Activated T-cell treated with anti-CD3 and anti-CD28 coated beads, Interleukin-2, amount 50 U/mL, for 1 hour (primary cell): ENCODE measurements at places on chromosomes 3 and 15.
A peak's percentile ranks its signal among the peaks of the same experiment; 100 is the strongest.

DNA sequence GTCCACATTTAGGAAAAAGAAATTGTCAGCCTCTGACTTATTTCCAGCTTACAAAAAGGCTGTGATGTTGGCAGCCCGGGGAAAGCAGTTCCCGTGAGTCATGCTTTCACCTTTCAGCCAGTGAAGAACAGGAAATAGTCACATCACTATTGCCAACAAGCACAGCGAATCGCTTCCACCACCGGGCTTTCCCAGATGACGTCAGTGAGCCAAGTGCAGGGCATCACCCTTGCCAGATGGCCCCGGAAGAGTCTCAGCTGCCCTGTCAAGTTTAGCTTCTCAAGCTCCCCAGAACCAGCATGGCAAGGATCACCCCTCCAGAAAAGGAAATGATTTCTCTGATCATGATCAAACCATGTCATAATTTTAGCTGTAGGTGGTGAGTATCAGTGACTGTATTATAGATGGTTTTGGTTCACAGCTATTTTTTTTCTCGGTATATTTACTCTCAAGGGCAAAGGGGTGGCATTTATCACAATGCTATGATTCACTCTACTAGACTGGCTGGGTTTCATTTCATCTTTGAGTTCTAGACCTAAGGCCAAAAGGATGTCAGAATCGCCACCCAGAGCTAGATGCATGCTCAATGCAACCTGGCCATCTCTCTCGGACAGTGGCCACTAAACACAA, 32.9 kb downstream of the B3GNT5 start:
- peak; percentile 83 for DNase-seq

- DNase-seq = no peak
Observed at GRCh38 chr3:84165328-84165727, 793.5 kb upstream of the CADM2 start.

- DNase-seq = no peak
Observed at GRCh38 chr3:146160321-146160963, 542 bp downstream of the PLOD2 start.

DNA sequence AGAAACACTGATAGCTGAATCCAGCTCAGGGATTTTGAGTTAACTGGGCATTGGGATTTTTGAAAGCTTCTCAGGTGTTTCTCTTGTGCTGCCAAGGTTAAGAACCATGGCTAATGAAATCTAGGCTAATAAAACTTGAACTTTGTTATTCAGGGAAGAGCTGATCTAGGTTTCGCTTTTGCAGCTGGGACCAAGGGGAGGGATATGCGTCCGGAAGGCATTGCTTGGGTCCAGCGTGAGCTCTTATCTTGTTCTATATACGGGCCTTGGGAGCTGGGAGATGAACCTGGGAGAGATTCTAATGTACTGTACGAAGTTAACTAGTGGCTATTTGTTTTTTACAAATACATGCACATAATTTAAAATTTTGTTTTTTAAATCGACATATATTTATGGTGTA, 29.8 kb downstream of the ITPR1 start:
- DNase-seq = no peak

- DNase-seq = no peak
Observed at GRCh38 chr3:189629803-189630455, 1.3 kb upstream of the TP63 start.

DNA sequence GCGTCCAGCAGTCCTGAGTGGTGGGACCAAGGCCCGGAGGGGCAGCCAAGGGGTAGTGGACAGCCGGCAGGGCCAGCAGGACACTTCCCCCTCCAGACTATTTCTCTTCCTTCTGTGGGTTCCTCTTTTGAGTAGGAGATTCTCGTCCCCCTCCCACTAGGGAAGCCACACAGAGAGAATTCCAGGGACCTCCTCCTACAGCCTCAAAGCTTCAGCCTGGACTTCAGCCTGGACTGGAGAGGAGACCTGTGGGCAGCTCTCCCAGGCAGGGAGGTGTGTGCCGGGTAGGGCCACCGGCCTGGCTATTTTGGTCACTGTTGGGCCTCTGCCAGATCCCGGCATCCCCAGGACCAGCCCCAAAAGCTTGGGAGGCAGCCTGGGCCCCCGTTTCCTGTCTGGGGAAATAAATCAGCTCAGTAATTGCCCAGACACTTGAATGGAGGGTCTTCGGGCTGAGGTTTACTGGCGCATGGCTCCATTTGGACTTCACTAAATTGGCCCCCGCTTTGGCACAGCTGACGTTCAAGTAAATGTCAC, 1.3 kb downstream of the SLC6A6 start:
- no peak for DNase-seq

DNA sequence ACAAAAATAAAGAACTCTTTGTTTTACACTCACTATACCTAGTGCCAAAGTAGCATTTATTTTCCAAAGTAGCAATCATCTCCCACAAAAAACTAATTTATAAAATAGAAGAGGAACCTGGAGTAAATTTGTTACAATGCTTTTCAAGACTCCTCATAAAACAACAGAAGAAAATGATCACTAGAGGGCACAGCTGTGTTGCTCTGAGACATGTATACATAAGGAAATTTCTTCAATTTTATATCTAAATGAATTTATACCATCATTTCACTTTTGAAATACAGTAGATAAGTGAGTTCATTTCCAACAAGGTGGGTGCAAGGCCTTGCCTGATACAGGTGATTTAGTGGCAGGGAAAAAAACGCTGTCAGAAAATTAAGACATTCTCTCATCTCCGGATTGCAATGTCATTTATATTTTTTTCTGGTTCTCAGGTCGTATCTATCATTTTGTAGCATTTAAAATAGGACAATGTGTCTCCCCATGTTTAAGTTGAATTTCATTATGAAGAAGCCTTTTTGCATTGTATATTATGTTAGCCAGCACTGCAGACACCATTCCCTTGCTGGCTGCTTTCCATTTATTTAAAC, 25.3 kb upstream of the ARHGEF26 start:
- no peak for DNase-seq

GRCh38 chr3:138440596-138440995, 6.2 kb downstream of the ESYT3 start:
- DNase-seq = no peak

- peak; percentile 78 for DNase-seq
Observed at GRCh38 chr3:187740421-187741399, 4.6 kb downstream of the BCL6 start.

DNA sequence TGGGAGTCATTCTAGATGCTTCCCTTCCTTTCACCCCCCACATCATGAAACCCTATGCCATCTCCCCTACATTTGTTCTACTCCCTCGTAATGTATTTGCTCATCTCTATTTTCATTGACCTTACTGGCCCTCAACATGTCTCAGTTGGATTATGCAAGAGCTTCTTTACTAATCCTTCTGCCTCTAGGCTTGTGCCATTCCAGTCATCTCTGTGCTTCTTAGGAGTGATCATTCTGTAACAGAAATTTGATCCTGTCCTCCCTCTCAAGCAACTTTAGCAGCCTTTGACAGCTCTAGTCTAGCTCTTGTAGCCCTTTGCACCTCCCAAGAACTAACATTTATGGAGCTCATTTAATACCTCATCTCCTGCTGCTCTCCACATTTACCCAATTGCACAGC, 64.7 kb downstream of the ISL2 start:
- no peak for DNase-seq

DNA sequence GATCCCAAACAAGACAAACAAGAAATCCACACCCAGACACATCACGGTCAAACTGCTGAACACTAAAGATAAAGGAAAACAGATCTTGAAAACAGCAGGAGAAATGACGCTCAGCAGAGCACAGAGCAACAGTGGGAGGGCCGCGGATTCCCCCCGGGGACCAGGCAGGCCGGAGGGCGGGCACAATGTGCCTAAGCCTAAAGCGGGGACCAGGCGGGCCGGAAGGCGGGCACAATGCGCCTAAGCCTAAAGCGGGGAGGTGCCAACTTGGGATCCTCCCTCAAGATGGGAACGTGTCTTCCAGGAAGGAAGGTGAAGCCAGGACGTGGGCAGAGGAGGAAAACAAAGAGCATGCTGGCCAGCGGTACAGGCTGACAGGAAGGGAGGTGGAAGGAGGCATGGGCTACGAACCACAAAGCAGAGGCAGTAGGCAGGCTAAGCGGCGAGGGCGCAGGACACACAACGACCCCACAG, 31.1 kb downstream of the CYFIP1 start:
- no peak for DNase-seq

GRCh38 chr3:183629546-183630301, 5.7 kb upstream of the KLHL24 start:
- DNase-seq = no peak

DNA sequence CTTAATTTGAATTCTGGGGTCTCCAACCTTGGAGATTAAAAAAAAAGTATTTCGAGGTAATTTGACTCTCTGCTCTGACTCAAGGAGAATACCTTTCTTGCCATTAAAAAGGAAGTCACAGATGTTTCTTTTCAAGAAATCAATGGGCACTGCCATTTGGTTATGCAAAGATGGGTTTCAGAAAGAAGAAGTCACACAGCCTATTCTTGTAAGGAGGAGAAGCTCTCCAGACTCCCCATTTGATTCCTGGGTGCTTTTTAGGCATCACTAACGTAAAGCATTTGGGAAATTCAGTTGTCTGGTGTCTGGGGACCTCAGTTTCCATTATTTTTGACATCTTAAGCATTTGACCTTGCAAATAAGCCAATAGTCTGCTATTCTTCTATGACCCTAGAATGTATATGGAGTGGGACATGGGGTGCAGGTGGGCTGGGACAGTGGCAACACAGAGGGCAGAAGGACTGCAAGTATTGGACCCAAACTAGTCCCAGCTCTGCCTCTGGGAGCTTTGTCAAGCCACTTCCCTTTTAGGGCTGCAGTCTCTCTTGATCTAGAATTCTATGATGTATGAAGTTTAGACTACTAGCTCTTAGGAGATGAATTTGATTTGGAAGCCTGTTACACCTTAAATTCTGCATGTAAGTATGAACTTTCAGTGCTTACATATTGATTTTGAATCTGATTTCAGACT, 27.8 kb downstream of the IL5RA start:
- no peak for DNase-seq

- no peak for DNase-seq
Observed at GRCh38 chr15:67560320-67560719, 17.8 kb downstream of the MAP2K5 start.

DNA sequence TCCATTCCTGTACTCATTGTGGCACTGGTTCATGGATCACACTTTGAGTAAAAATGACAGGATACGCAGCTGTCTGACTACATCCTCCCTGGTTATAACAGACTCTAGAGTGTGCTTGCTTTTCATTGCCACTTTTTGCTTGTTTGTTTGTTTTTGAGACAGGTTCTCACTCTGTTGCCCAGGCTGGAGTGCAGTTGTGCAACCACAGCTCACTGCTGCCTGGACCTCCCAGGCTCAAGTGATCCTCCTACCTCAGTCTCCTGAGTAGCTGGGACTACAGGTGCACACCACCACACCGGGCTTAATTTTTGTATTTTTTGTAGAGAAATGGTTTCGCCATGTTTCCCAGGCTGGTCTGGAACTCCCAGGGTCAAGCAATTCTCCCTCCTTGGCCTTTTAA, 89.3 kb upstream of the ROBO2 start:
- no peak for DNase-seq

- no peak for DNase-seq
Observed at GRCh38 chr3:183129243-183129642, 29.9 kb upstream of the MCCC1 start.
